ENCODE measurements at places on chromosomes 4 and X.
A peak's percentile ranks its signal among the peaks of the same experiment; 100 is the strongest.

GRCh38 chr4:61911313-61911756 is 711.2 kb downstream of the ADGRL3 start:
- DNase-seq = no peak

GRCh38 chrX:137034508-137034872 is 695 bp upstream of the GPR101 start:
- DNase-seq = no peak

GRCh38 chrX:106899276-106899675 is 3.9 kb downstream of the RIPPLY1 start:
- no peak for DNase-seq

DNA sequence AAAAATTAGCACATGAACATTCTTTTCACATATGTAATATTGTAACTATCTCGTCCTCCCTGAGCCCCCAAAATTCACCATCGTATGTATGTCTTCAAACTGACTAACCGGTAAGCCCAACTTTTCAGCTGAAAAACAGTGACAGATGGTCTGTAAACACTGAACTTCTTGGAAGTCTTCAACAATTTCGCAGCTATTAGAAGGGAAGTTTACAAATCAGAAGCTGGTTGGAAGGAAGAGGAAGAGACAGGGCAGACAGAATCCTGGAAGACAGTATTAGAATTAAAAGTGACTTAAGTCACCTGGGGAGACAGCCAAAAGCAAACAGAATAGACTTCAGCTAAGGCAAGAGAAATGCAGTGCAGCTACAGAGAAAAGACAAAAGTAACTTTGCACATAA is 858.4 kb downstream of the ADGRL3 start:
- DNase-seq = no peak

DNA sequence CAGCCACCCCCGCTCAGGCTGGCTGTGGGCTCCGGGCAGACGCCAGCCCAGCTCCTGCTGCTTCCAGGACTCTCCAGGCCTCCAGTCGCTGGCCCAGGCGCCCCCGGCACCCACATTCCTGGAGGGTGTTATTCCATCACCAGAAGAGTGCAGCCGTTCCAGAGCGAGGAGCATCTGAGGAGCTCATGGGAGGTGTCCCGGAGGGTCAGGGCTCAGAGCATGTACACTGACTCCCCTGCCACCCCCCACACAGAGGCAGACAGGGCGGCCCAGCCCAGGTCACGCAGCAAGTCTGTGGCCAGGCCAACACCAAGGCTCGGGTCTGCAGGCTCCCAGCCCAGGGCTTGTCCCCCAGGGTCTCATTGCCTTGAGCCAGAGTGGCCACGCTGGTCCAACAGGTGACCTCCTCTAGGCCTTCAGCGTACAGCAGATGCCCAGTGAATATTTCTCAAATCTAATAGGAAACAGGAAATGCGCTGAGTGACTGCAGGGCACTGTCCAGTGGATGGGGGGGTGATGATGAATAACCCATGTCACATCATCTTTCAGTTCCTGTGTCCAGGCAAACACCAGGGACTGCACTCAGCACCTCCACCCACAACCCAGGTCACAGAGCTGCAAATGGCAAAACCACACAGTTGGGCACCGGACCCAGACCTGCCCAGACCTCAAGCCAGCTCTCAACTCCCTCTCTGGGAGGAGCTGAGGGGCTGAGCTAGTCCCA is 37.2 kb downstream of the ABLIM2 start:
- no peak for DNase-seq

- DNase-seq = no peak
These were observed 1.0 kb upstream of the IL13RA1 start for GRCh38 chrX:118726396-118726795.

DNA sequence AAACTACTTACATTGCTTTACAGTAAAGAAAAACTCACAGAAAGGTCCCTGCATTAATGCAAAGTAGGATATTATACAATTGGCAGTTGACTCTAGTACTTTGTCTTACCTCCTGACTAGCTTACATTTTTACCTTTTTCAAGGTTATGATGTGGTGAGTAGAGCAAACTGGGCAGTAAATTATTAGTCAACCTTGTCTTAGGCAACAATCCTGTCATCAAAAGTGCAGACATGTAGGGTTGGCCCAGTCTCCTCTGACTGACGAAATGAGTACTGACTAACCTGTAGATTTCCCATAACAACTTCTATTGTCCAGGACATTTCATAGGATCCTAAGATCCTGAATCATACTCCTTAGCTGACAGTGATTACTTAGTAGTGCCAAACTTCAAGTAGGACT is 142.0 kb upstream of the NUDT6 start:
- DNase-seq = no peak

DNA sequence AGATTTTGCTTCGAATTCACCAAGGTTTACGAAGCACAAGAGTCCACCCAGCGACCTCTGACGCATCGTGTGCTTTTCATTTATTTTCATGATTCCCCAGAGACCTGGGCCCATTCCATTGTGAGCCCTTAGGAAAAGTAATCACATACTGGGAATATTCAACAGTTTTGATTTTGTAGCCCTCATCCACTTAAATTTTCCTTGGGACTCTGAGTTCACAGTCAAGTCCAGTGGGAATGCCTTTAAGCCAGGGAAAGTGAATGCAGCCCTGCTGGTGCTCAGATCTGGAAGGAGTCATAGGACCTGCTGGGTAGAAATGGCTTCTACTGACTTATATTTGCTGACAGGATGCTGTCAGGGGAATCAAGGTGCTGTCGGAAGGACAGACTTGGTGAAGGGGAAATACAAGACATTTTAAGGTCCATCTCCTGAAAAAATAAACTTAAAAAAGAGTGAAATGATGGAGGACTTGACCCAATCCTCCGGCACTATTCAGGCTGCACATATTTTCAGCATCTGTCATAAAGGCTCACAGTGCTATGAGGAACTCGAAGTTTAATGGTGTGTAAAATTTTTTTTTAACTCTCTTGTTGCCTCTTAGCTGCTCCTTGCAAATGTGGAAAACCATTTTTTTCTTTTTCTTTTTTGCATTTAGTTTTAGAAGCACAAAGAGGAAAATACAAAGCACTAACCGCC is 204.9 kb downstream of the MID1 start:
- peak; percentile 29 for DNase-seq

- DNase-seq = no peak
These were observed 20.8 kb downstream of the ENPP6 start for GRCh38 chr4:184196730-184197385.

GRCh38 chr4:163556177-163556576 is 61.7 kb downstream of the TMA16 start:
- no peak for DNase-seq

- no peak for DNase-seq
These were observed 484 bp downstream of the GALNTL6 start for GRCh38 chr4:171813526-171814250.

DNA sequence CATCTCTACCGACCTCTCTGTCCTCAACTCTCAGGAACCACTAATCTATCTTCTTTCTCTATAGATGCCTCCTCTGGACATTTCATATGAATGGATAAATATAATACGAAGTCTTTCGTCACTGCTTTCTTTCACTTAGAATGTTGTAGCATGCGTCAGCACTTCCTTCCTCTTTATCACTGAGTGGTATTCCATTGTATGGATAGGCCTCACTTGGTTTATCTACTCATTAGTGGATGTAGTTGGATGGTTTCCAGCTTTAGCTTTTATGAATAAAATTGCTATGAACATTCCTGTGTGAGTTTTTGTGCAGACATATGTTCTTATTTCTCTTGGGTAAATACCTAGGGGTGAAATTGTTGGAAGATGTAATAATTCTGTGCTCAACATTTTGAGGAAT is 528.2 kb upstream of the FAT1 start:
- no peak for DNase-seq

DNA sequence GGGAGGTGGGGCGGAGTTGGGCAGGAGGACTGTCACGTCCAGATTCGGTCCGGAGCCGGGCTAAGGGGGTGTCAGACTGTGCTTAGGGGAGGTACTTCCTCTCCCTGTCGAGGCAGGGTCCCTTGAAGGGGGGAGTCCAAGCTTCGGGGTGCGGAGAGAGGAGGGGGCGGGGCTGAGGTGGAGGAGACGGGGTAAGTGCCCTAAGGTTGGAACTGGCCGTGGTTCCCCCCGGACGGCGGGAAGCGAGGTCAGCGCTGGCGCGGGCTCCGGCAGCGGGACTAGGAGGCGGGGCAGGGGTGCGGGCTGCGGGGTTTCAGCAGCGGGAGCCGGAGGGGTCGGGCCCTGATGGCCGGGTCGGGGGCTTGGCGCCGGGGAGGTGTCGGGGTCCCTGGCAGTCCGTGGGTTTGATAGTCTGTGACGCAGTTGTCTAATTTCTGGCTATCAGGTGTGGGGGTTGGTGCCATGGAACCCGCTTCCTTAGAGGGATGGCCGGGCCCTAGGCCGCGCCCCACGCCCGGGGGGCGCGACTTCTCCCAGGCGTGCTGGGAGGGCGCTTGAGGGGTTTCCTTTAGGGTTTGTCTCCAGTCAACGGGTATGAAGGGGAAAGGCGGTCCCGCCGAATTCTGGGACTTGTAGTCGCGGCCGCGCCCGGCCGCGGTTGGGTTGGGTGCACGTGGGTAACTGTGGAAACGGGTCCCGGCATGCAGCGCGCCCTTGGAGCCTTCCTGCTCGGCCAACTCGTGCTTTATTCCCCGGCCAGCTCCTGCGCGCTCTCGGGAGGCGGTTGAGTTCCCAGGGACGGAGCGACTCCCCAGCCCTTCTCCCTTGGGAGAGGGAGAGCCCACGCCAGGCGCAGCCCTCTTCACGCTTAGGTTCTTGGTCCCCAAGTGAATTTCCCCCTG is 1.5 kb downstream of the DCUN1D4 start:
- peak; percentile 64 for DNase-seq

GRCh38 chrX:10617999-10618351 is 2.4 kb downstream of the MID1 start:
- DNase-seq = no peak

DNA sequence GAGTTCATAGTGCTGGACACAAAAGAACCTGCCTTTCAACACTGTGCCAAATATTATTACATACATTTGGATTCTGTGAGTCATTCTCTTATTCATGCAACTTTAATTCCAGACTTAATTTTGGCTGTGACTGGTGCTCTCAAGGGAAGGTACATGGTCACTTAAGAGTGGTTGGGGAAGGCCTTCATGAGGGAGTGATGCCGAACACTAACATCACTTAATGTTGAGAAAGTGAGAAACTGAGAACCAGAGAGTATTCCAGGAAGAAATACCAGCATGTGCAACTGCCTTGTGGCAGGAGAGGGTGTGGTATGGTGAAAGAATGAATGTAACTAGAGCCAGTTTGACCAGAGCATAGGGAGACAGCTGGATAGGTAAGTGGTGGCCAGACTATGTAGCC is 41.5 kb upstream of the FHDC1 start:
- DNase-seq = peak; percentile 14

- DNase-seq = no peak
These were observed at the start of gene JCHAIN for GRCh38 chr4:70666369-70666768. Gene JCHAIN (minus strand): TSS chr4:70666508. CDS start chr4:70666490, 18 bp downstream.

- no peak for DNase-seq
These were observed 70.1 kb downstream of the BMP2K start for GRCh38 chr4:78846258-78846657.

DNA sequence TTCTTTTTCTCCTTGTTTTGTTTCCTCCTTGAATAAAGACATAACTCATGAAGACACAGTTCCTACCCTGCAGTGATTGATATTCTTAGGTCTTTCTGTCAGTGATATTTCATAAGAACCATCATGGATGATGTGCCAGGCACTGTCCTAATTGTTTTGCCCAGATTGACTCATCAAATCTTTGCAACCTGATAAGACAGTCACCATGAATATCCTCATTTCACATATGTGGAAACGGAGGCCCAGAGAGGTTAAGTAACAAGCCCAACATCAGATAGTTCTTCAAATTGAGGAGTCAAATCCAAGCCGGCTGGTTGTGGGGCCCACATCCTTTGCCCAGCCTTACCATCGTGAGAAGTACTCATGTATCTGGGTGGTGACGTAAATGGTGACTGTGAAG is 69.9 kb downstream of the SEL1L3 start:
- no peak for DNase-seq

GRCh38 chrX:34629572-34629971 is 27.5 kb downstream of the TMEM47 start:
- peak; percentile 51 for DNase-seq

DNA sequence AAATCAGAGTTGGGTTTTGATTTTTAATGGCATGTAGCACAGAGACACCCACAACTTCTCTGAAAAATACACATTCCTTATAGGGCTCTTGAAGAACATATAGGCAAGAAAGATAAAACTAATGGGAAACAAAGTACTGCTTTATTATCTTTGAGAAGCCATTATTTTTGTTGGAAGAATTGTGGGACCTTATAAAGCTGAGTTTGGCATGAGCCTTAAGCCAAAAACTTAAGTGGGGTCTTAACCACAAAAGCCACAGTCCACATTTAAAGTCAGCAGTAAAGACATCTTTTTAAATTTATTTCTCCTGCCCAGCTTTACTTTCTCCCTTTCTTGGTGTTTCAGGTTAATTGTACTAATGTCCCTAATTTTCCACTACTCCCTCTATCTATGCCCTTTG is 1297.3 kb downstream of the C4orf33 start:
- DNase-seq = no peak

- no peak for DNase-seq
These were observed 164.3 kb downstream of the GABRB1 start for GRCh38 chr4:47195706-47196105.

DNA sequence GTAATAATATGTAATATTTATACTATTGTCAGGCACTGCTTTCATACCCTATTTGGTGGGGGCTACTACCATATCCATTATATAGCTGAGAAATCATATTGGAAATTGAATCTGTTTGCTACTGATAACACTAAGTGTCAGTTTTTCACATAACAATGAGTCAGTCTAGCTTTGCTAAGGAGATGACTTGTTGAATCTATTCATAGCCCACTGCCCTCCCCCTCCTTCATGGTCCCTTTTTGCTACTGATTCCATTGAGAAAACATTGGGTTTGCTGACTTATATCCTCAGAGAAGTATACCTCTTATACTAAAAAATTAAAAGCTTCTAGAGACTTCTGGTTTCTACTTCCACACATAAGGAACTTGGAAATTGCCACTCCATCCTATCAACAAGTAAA is 1898.4 kb downstream of the STIM2 start:
- DNase-seq = no peak

GRCh38 chr4:118158763-118159375 is 124.6 kb downstream of the NDST3 start:
- DNase-seq = no peak

DNA sequence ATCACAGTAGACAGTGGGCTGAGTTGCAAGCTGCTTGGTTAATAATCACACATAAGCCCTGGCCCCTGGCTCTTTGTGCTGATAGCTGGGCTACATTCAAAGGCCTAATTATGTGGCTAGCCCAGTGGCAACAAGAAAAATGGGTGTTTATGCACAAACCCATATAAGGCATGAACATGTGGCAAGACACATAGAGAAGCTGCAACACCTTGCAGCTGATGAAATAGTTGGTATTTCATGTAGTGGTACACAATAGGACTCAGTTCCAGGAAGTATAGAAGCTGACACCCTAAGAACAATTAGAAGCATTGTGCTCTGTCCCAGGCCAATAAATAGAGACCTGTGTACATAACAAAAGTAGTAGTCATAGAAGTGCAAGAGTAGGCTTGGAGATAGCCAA is 14.6 kb upstream of the ZNF630 start:
- DNase-seq = no peak

DNA sequence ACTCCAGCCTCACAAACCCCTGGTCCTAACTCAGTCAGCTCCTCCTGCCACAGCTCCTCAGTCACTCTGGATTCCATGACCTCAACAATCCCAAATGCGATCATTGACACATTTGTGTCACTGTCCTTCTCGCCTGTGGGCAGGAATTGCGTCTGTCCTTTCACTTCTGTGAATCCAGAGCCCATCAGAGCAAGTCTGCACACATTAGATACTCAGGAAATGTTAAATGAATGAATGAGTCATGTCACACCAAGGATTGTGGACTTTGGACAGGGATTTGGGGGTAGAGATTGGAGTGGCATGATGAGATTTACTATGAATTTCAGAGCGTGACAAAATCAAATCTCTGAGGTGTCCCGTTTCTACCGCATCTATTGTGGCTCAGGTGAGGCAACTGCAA is 11.8 kb upstream of the CLDN24 start:
- DNase-seq = no peak

All from GM04503 (cell line).